ENCODE measurements at places on chromosomes 4 and X.

DNA sequence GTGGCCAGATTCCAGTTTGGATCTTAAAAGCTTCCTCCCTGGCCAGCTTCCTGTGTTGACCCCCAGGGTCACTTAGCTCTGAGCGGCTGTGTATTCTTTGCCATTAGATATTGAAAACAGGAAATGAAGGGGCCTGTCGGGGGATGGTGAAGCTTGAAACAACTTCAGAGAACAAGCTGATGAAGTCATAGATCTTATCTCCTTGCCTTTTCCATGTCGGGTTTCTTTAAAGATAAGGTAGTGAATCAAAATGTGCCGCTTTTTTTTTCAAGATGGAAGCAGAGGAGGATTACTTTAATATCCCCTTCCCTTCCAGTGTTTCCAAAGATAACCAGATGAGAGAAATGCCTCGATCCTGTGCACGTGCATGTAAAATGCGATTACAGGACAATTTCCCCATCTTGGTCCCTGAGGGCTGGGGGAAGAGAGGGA is 508.5 kb downstream of the MID1IP1 start:
- no peak for DNase-seq

DNA sequence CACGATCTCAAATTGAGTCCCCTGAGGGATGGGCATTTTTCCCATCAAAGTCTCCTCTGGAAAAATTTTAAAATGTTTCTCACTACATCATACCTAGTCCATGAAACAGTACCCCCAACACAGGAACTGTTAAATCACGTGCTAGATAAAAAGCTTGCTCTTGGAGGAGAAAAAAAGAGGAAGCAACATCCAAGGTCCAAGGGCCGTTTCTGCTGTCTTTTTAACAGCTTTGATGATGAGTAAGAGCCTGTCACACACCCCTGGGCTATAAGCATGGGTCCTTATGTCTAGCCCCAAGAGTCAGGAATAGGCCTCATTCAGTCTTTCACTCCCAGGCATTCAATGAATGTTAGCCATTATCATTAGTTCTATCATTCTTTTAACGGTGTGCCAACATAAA is 128.9 kb downstream of the SH3KBP1 start:
- no peak for DNase-seq

DNA sequence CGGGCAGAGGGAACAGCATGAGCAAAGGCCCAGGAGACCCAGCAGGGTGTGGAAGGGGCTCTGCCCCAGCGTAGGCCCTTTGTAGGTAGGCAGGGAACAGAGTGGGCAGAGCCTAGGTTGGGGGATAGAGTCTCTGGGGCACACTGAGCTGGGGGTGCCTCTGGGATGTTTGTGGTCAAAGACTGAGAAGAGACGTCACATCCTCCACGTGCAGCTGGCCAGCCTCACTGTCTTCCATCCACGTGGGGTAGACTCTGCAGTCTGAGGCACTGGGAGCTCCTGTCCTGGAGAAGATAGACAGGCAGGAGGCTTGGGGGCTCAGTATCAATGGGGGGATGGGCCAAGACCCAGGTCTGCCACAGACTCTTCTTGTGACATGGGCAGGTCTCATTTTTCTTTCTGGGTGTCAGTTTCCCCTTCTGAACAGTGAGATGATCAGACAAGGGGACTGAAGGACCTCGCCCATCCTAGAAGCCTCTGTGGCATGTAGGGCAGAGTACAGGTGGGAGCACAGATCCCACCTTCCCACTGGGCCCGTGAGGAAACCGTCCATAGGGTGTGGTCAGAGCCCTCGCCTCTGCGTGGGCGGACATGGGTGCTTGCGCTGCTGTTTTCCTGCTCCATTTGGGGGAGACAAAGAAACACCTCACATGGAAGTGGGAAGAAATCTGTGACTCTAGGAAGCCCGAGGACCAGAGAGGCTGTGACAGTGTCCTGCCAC is 22.9 kb downstream of the WFS1 start:
- no peak for DNase-seq

DNA sequence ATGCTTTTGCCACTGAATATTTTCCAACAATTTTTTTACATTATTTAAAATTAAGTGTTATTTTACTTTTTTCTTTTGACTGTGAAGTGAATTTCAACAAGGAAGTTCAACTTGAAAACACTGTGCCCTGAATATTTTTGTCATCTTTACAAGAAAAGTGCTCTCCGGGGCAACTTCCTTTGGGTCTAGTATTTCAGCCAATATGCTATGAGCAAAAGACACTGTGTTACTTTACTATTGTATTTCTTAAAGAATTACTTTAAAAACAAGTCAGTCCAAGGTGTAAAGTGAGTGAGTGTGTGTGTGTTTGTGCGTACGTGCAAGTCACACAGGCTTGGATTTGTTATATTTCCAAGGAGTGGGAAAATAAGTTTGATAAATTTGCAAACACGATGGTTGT is 7.6 kb upstream of the USP53 start:
- no peak for DNase-seq

- DNase-seq = no peak
Measured at GRCh38 chrX:100447655-100448397, 37.8 kb upstream of the PCDH19 start.

DNA sequence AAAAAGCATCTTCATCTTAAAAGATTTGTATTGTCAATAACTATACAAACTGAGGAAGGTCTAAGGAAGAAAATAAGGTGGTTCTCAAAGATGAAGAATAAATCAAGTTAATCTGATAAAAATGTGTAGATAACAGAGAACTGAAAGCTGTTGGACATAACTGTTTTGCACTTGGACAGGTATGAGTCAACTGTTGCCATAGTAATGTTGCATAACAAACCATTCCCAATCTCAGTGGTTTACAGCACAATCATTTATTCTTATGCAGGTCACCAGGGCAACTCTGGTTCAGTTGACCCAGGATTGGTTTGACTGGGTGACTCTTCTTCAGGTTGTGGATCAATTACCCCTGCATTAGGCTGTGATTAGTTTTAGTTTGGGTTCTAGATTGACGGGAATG is 2197.7 kb downstream of the ARAP2 start:
- DNase-seq = no peak

- DNase-seq = no peak
Measured at GRCh38 chr4:722169-722725, 16.6 kb downstream of the PCGF3 start.

GRCh38 chr4:38600575-38600974 is 63.4 kb upstream of the KLF3 start:
- DNase-seq = no peak

GRCh38 chr4:57426779-57427395 is 316.7 kb upstream of the IGFBP7 start:
- DNase-seq = no peak

DNA sequence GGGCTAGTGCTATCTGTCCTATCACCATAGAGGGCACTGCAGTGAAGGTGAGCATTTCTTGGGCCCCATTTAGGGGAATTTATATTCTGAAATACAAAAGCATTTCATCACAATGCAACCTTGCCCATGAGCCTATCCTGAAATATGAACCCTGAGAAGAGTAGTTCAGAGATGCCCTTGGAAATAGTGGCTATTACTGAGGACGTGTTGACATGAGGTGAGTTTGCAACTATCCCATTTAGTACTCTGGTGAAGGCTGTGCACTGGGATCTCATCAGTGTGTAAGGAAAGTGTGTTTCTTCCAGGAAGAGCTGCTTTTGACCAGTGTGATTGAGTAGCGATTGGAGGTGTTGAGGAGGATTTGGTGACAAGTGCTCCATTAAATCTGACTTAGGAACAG is 149.3 kb upstream of the EOLA2 start:
- DNase-seq = no peak

DNA sequence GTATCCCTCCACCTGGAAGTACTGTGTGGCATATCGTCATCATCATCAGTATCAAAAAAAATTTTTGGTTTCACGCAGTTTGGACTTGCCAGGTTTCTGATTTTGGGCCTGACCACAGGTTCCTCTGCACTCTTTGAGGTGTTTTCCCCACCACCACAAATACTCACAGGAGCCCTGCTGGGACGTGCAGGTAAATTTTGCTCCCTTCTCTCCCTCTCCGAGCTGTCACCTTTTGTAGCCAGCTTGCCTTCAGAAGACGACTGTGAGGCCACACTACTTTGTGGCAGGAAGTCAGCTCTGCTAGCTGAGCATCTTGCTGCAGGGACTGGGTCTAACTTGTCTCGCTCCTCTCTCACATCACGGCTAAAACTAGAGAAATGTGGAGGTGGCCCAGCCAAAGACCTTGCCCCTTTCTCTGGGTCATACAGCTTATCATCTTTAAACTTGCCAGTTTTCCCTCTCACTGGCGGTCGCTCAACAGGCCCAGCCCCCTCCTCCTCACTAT is 2.8 kb downstream of the PJA1 start:
- no peak for DNase-seq

GRCh38 chr4:28686618-28687017 is 1826.0 kb downstream of the STIM2 start:
- DNase-seq = no peak

GRCh38 chr4:104818579-104818978 is 323.9 kb upstream of the CXXC4 start:
- DNase-seq = no peak

DNA sequence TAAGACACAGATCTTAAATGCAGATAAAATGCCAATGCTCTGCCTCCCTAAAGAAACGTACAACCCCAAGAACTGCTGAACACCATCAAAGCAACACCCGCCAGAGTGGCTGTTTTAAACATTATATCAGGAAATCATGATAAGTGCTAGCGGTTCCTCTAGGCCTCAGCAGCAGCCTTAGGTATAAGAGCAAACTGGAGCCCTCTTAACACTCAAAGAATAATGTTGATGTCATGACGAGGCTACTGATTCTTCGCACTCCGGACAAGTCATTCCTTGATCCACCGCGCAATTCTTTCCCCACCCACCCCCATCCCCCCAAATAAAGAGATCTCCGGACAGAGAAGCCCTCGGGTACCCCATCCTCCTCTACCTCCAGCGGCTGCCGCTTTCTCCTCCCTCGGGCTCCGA is 507 bp downstream of the LIN54 start:
- no peak for DNase-seq

- no peak for DNase-seq
Measured at GRCh38 chrX:53398216-53398615, 24.2 kb downstream of the SMC1A start.

DNA sequence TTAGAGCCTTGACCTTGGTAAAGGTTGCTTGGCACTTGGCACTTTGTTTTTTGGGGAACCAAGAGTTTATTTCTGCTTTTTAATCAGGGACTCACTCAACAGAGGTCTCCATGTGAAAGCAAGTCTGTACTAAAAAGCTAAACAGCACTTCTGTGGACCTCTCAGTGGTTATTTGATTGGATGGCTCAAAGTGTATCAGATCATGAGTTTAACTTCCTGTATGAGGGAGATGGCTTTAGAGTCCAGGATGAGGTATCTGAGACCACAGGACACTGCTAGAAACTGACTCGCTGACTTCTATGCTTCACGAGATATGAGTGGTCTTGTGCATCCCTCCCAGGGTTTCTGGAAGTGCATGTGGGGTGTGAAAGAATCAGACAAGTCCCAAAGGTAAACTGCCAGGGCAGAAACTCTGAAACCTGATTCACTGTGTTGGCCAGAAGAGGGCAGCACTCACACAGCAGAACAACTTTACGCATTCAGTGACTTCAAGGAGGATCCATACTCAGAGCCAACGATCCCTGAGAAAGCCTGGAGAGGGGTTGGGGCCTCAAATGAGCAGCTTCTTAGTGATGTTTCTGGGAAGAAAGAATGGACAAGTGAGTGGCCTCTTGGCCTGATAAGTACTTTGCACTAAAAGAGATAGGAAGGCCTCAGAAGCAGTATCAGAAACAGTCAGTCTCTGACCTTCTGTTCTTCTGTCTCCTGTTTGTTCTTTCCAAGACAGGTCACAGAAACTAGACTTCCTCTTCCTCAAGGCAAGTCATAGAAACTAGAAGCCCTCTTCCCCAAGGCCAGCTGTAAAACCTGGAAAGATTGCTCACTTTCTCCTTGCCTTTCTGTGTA is 220.3 kb upstream of the CXCL13 start:
- peak; percentile 18 for DNase-seq

DNA sequence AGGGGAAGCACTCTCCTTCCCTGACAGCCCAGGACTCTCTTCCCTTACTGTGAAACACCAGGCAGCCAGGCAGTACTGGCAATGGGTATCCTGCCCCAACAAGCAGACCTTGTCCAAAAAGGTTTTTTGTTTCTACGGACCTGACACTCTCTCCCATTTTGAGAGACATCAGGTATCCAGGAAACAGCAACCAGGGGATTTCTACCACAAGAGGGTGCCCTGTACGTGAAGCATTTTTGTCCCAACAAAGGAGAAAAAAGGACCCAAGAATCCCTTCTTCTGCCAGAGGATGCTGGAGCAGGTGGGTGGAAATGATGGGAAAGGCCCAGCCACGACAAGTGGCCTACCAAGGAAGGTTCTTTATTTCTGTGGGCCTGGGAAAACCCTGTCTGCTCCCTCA is 65.7 kb upstream of the FGF13 start:
- no peak for DNase-seq

DNA sequence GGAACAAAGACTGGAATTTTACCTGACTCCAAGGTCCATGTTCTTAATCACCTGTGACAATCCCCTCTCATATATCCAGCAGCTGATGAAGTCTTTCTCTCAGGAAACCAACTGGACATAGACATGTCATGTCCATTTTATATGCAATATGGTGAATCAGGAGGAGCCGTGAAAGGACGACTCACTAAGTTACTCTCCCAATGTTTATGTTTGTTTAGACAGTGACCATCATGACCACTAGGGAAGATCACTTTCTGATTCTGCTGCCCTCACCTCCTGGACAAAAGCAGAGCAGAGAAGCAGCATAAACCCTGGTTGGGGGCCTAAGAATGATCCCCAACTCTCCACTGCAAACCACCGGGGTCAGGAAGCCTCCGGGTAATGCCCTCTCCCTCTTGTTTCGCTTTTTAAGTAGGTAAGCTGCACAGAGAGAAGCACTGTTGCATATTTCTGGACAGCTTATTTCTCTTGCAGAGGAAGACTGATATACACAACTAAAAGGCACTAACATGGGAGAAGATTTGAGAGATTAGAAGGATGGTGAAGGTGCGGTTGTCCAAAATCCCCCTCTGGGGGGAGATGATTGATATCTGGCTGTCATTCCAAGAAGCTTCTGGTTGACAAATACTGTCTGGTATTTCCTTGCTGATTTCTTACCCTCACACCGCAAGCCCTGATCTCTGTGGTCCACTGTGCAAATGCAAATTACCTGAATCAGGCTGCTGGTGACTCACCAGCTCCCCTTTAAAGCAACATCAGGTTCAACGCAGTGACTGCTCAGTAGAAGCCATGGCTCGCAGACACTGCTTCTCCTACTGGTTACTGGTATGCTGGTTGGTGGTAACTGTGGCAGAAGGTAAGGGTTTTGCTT is at the start of gene ODAPH:
Gene ODAPH, plus strand, starts transcription at position 773 of the 871 bp plus-strand sequence. Its CDS starts 17 bp downstream, at position 790.
- no peak for DNase-seq

DNA sequence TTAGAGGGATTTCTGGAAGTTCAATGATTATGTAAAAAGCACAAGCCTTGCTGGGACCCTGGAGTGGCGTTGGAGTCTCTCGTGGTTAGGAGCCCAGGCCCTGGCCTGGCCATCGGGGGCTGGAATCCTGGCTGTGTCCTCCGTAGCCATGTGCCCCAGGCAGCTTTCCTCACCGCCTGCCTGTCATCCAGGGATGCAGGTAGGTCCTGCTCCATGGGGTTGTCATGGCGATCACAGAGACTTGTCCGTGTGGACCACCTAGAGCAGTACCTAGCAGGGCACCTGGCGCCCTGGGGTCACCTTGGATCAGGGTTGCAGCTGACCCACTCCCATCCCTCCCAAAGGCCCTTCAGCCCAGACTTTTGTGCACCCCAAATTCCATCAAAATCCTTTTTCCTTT is 30.2 kb upstream of the WFS1 start:
- no peak for DNase-seq

- no peak for DNase-seq
Measured at GRCh38 chrX:11600578-11600977, 65.1 kb downstream of the ARHGAP6 start.

GRCh38 chr4:2339458-2340271 is 77.8 kb upstream of the MXD4 start:
- peak; percentile 83 for DNase-seq

All from C1 segment of cervical spinal cord (tissue), 14 donors.